Testis (tissue), 5 donors: ENCODE measurements at places on chromosomes 13 and 19.

- DNase-seq = peak; percentile 57
Measured at GRCh38 chr19:13091400-13092157, 11.1 kb downstream of the LYL1 start.

- DNase-seq = no peak
Measured at GRCh38 chr13:41897126-41897525, 63.8 kb downstream of the VWA8 start.

DNA sequence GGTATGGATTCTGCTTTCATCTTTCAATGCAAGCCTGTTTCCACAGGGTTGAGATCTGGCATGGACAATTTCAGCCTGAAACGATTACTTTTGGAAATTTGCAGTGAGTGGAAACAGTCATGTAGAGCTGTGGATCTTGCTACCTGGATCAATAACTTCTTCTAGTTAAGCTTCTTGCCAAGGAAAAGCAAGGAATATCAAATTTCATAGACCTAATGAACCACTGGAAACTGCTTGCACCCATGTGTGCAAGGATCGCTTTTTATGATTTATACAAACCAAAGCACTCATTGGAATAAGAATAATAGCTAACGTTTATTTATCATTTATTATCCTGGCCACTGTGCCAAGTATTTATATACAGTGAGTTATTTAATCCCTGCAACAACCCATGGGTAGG is 392.8 kb downstream of the KCNRG start:
- DNase-seq = no peak

GRCh38 chr19:32896516-32897214 is 27.1 kb upstream of the SLC7A9 start:
- DNase-seq = no peak

DNA sequence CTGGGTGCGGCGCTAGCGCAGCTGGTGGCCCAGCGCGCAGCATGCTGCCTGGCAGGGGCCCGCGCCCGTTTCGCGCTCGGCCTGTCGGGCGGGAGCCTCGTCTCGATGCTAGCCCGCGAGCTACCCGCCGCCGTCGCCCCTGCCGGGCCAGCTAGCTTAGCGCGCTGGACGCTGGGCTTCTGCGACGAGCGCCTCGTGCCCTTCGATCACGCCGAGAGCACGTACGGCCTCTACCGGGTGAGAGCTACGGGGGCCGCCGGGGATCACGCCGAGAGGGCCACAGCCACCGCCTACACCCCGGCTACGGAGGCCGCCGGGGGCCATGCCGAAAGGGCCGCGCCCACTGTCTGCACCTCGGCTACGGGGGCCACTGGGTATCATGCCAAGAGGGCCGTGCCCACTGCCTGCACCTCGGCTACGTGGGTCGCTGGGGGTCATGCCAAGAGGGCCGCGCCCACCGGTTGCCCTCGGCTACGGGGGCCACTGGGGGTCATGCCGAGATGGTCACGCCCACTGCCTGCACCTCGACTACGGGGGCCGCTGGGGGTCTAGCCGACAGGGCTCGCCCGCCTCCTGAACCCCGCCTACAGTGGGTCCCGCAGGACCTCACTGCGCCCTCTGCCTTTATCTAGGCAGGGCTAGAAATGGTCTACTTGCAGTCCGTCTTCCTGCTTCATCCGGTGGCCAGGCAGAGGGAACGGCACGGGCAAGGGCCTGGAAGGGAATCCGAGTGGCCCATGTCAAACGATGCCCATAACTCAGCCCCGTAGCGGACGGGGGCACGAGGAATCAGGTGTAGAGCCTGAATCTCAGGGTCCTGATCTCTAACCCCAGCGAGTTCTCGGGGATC is 500 bp downstream of the PGLS start:
- DNase-seq = peak; percentile 92
